ENCODE measurements at places on chromosomes 12 and 14.

- DNase-seq, result no peak
Measured at GRCh38 chr12:94618995-94619695, 31.2 kb downstream of the TMCC3 start.

GRCh38 chr14:92460916-92461579, 52.5 kb upstream of the RIN3 start:
- DNase-seq, result no peak

DNA sequence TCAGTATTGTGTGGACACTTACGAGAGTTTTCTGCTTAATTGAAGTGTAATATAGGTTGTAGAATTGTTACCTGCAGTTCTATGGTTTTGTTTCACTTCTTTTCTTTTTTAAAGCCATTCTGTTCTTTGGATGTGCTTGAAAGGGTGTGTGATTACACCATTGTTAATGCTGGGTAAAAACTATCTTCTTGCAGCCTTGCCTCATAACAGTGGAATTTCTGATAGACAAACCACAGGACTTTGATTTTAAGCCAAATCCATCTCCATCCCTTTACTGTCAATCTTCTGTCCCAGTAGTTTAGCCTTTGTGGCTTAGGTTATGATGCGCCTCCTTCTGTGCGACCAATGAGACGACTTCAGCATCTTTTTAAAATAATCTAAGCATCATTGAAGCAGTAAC, 182.3 kb downstream of the PELI2 start:
- DNase-seq, result no peak

- no peak for DNase-seq
Measured at GRCh38 chr12:47152095-47152494, 72.3 kb upstream of the AMIGO2 start.

DNA sequence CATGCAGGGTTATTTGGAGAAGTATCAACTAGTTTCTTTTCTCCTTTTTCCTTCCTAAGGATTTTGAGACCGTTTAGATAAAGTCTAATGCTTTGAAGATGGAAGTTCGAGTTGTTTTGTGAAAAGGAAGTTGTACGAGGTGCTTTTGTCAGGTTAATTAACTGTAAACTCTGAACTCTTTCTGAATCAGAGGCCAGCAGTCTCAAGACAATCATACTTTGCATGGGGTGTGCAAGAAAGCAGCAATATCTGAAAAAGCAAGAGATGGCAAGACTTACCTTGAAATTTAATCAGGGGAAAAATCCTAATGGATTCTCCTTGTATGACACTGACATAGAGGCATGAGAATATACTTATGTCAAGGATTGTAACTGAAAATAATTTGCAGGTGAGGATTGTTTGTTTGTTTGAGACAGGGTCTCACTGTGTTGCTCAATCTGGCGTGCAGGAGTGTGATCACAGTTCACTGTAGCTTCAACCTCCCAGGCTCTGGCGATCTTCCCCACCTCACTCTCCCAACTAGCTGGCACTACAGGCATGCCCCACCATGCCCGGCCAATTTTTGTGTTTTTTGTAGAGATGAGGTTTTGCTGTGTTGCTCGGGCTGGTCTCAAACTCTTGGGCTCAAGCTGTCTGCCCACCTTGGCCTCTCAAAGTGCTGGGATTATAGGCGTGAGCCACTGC, 170.2 kb upstream of the HMGA2 start:
- DNase-seq, result no peak

GRCh38 chr12:124617615-124618014, 50.2 kb upstream of the NCOR2 start:
- peak; percentile 94 for DNase-seq

DNA sequence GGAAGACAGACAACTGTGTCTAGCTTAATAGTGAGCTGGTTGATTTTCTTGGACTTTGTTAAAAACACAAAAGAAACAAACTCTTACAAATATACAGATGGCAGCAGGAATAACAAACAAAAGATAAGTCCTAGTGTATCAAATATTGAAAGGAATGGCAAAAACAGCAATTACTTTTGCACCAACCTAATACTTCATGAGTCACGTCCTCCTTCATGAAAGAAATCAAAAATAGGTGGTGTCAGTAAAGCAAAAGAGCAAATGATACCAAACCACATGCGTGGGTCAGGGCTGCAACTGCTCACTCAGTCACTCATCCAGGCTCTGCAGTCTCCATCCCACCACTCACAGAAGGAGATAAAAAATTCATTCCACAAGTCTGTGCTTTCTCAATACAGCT, 11.8 kb downstream of the ATG14 start:
- DNase-seq, result no peak

GRCh38 chr12:18158774-18159557, 69.0 kb upstream of the RERGL start:
- peak; percentile 60 for DNase-seq

DNA sequence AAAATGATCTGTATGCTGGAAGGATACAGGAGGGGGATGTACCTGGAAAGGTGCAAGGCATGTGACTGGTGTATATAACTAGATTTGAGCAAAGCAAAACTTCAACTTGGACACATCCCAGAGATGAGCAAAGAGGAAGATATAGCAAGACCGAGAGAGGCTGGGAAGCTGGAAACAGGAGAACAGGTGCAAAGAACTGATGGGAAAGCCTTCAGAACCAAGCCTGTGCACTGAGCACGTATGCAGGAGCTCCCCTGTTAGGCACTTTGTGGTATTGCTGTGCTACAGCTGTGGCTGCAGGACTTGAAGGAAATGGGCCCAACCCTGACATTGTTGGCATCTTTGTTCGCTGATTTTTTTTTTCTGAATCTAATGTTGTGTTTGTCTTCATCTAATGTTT, 120.7 kb upstream of the PWP1 start:
- peak; percentile 14 for DNase-seq

DNA sequence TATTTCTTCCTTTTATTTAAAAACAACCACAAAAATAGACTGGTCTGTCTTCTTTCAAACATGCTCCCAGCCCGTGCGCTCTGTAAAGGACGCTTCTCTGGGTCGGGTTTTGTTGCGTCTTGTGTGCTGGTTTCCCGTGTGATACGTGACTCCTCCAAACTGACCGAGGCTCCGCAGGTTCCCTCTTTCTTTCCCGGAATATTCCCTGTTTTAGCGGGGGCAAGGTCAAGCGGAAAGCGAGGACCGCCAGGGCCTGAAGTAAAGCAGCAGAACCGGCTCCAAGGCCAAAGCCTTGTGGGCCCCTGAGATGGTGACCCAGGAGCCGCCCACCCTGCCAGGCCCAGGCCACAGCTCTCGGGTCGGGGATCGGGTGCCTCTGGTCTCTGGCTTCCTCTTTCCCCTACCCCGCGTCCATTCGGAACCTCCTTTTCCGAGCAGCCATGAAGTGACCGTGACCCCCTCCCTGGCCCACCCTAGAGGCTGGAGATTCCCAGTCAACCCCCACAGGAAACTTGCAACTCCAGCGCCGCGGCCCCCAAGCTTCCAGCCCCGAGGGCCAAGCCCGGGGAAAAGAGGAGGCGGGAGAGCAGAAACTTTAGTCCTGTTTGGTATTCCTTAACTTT, 885 bp upstream of the HOXC10 start:
- no peak for DNase-seq

DNA sequence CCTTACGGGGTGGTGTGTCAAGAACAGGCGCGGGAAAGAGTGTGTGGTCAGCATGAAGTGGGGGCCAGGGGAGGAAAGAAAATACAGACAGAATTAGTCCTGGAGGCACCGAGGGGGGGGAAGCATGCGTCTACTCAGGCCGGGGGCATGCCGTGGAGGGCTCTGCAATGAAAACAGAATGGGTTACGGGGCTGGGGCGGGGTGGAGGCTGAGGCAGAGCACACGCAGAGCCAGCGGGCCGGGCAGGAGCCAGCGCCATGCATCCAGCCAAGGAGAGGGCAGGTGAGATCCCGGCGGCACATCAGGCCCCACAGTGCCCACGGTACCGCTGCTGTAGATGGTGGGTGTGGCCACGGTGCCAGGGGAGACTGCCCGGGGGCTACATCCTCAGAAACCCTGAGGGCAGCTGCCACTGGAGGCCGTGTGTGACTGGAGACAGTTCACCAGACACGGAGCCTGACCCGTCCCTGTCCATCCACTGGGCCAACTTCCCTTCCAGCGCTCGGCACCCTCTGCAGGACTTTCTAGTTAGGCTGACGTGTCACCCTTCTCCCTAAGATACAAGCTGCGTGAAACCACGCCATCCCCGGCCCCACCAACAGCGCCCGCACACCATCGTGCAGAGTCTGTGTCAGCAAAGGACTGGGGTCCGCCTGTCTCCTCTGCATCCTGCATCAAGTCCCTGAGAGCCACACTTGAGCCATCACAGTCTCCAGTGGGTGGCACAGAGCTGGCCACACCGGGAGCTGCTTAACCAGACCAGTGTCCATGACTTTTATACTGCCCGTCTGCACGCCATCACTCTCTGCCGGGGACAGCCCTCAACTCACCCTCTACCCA, 87.4 kb downstream of the PIWIL1 start:
- no peak for DNase-seq

DNA sequence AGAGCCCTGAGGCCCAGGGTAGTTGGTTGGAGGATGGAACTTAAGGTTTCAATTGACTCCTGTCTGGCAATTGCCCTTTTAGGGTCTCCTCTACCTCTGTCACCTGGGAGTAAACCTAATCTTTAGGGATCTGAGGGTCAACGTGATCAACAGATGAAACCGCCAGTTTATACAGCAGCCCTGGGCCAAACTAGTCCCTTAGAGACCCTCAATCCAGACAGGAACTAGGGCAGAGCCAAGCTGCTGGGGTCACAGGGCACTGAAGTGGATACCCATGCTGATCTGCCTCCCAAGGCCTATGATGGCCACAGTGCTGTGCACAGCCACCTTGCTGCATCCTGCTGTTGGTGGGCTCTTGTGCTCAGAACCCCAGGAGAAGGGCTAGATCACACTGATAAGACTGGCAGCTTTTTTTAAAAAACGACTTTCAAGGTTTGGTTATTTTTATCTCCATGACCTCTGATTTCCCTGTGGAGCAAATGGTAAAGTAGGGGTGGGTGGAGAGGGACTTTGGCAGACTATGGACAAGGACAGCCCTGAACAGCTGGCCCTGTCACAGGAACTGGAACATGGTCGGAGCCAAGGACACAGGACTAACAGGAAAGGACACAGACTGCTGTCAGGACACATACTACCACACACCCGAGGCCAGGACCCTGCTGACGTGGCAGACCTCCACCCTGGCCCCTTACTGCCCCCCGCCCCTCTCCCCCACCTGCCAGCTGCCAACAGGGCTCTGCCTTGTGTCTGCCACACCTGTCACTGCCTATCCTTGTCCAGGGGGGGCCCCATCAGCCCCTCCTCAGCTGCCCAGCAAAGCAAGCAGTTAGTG, 474 bp downstream of the FITM1 start:
- DNase-seq, result no peak

DNA sequence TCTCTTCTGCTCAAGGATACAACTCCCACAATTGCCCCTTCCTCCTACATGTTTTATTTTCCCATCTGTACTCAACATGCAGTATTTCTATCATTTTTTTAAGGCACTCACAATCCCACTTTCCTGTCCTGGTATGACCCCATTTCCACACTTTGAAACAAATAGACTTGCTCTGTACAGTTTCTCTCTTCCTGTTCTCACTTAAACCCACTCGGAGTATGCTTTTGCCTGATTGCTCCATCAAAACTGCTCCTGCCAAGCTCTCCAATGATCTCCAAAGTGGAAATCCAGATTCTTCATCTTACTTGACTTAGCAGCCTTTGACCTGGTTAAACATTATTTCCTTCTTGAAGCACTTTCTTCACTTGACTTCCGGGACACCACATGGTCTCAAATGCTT, 384.5 kb downstream of the SEC23A start:
- no peak for DNase-seq

GRCh38 chr12:27534765-27535161, 10.8 kb downstream of the PPFIBP1 start:
- DNase-seq, result no peak

DNA sequence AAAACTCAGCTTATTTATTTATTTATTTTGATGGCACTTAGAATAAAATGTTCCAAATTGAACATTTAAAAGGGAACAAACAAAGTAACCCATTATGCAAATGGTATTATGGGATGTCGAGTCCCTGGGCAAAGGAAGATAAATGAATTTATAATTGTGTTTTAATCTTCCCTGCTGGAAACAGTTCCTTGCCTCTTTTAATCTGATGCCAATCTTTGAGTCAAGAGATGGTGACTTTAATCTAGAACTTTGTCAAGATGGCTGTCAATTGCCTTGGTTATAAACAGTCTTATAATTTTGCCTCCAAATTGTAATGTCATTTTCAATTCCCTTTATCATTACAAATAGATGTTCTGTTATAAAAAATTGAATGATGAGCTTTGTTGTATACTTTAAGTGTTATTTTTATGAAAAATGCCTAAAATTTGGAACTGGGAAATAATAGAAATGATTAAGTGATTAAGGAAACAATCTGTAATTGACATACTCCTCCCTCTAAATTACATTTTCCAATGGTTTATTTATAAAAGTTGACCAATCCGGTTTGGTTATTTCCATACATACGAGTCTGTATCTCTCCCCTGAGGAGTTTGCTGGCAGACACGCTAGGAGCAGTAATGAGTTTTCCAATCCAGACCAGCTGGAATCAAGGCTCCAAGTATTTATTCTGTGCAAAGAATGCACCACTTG, 134.9 kb upstream of the FRMD6 start:
- peak; percentile 84 for DNase-seq

GRCh38 chr12:124851342-124851741, 12.3 kb downstream of the SCARB1 start:
- DNase-seq, result no peak

DNA sequence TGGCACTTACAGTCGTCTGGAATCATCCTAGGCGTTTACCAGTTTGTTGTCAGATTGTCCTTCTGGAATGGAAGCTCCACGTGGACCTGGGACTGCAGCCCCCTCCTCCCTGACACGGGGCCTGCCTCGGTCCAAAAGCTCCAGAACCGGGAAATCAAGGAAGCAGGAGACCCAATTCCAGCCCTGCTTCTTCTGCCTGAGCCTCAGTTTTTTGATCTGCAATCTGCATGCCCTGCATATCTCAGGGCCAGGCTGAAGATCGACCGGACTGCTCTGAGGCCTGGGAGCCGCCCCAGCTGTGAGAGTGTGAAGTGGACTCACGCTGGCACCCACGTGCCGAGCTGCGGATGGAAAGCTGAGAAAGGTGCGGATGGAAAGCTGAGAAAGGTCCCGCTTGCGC, 98.6 kb downstream of the SETD3 start:
- DNase-seq, result peak; percentile 58

DNA sequence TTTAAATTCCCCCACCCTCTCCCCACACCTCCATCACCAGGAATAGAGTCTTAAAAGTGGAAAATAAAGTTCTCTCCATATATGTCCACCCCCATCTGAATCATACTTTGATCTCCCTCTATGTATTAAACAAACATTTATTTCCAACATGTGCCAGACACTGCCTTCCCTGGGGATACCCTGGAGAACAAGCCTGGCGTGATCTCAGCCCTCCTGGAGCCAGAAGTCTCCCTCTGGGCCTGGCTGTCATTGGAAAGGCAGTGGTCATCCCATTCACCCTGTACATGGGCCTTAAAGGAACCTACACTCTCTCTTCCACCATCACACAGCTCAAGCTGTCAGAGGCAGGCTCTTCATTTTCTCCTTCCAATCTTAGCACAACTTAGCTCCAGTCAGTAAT, 143.6 kb downstream of the EMP1 start:
- DNase-seq, result no peak
